Activated CD4-positive, alpha-beta T cell treated with anti-CD3 and anti-CD28 coated beads, Interleukin-2, amount 10 ng/mL, durations not matched to agents 24 days and 14 days (primary cell): ENCODE measurements at places on chromosomes 6 and 20. TPM values are rescaled to one million over a fixed set of nuclear protein-coding genes. Genes with fewer than 3 reads are reported as not detected.

DNA sequence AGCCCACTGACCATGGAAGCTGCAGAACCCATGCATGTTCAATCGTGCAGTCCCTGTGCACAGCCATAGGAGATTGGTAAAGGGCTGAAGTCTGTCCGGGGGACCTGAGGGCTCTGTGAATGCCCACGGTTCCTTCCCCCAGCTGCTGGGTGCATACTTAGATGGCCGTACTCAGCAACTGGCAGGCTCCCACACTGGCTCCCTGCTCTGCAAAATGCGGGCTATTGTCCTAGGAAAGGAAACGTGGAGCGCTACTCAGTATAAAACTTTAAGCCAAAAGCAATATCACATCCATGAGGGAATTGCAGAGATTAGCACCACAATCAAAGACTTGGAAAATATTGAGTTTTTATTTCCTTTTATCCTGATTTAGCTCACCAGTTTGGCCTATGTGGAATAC, 202.0 kb downstream of the WDR27 start:
- DNase-seq, result no peak

- DNase-seq, result no peak
These were observed 259.1 kb upstream of the FERMT1 start for GRCh38 chr20:6381887-6382286.

GRCh38 chr6:148989585-148989984, 242.8 kb downstream of the UST start:
- no peak for DNase-seq

DNA sequence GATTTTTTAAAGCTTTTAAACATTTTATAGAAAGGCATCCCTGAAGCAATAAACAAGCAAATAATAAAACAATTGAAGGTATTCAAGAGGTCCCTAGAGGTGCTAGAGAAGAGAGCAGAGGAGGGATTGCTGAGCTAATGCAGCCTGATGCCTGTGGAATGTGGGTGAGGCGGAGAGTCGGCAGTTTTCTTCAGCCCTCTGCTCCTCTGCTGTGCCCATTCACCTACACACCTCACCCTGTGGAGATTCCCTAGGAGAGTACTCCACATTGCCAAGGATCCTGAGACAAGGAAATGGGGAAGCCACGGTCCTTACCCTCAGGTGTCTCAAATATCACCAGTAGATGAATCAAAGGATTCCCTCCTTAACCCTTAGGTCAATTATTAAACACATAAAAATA, 199.8 kb upstream of the POU3F2 start:
- no peak for DNase-seq

DNA sequence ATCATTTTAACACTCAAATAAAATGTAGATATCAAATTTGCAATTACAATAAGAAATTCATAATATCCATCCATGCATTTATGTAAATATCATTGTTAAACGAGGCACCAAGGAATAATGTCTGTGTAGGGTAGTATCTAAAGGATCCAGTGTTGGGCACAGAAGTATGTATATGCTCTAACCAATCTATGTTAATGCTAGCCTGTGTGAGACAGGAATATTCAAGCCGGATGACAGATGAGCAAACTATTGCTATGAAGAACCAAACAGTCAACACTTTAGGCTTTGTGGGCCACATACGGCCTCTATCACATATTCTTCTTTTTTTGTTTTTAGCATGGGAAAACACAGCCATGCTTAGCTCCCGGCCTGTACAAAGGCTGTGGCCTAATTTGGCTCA, 45.0 kb downstream of the HUS1B start:
- DNase-seq, result no peak

DNA sequence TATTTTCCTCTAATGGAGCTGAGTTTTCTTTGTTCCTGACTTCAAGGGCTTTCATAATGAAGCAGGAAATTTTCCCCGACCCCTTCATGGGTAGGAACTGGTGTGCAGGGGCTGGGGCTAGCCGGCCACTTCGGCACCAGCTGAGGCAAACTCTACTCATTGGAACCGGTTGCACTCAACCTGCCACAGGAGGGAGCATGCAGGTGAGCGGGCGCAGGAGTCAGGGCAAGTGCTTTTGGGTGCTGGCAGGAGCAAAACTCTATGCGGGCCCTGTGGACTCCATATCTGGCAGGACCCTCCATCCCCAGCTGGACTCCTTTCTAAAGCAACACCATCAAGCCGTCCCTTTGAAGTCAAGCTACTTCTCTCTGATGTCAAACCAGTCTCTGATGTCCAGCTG, 244.2 kb downstream of the EPM2A start:
- DNase-seq, result no peak

GRCh38 chr20:58179432-58180099, 48.9 kb downstream of the ANKRD60 start:
- peak; percentile 92 for DNase-seq

DNA sequence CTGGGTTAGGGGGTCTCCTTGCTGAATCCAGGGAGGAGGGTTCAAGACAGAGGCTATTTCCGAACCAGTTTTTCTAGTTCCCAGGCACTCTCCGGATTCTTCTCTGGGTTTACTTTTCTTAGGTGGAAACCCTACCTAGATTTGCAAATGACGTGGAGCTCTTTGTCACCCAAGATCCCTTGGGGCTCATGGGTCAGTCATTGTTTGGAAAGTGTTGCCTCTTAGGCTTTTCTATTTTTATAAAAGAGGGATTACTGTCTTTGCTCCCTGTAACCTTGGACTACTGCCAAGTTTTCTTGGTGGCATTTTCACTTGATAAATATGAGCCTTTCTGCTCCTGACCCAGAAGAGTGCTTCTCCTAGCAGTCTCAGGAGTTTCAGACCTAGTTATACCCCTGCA, 33.6 kb downstream of the FAM209B start:
- no peak for DNase-seq

DNA sequence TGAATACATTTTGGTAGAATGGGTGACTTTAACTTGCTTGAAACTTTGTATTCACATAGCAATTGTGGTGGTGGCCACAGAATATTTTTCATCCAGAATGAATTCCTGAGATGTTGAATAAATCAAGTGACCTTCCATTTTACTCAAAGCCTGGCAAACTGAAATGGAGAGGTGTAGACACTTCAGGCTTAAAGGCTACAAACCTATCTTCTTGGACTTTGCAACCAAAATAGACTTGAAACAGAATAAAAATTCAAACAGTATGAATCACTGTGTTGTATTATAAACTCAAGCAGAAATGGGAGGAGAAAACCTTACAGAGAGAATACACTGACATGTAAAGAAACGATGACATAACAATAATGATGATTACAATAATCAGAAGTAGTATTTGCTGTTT, 371.6 kb downstream of the BCKDHB start:
- DNase-seq, result no peak

DNA sequence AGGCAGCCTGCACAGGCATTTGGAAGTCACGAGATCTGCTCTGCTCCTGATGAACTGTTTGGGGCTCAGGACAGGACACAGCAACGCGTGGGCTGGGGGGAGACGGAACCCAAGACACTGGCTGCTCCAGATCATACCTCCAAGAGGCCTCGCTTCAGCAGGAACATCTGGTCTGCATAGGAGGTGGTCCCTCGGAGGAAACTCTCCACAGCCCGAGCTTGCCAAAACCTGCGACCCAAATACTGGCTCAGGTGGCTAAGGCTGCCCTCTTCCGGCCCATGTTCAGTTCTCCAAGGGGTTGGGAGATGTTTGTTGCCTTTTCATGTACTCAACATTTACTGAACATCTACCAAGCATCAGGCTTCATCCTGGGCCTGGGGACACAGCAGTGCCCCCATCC, 51.7 kb downstream of the MYH7B start:
- DNase-seq, result no peak

DNA sequence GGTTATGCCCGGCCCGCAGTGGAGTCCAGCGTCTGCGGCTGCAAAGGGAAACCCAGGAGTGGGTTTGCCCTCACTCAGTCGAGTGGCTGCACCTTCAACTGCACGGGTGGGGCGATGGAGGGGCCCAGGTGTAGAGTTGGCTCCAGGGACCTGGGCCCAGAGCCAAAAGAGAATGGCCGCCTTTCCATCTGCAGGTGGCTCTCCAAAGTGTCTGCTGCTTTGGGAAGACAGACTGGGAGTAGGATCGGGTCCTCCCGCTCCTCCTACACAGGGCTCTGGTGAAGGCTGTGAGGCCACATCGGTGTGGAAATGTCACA, 80.1 kb downstream of the PTPN1 start:
- no peak for DNase-seq

DNA sequence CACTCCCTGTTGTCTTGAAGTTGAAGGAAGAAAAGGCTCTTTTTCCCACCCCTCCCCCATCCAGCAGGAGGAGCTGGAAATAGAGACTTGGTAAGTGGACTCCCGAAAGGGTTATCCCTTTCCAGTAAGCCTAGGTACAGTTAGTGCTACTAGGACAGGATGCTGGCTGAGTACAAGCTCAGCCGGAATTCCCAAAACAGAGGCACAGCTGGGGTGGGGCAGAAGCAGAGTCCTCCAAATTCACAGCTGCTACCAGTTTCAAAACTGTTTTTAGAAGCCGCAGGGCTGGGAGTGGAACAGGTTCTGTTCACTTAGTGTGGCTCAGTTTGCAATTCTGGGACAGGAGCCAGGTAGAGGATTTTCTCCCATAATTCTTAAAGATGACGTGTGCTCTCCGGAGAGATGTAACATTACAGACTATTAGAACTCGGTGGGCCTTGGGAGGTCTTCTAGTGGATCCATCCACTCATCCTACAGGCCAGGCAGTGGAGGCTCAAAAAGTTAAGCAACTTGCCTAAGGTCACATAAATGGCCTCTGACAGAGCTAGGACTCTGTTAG, 19.0 kb upstream of the UTRN start:
- DNase-seq, result no peak

The PPP1R3G gene
- 0.05 TPM in 2 replicates for total RNA-seq

The ADGRB3 gene
- total RNA-seq, result not detected in 2 replicates

The PCED1A gene
- total RNA-seq, result 23.4 and 26.1 TPM in 2 replicates

The SNAP91 gene
- not detected in 2 replicates for total RNA-seq
